ENCODE measurements at places on chromosomes 7 and 10.

- no peak for DNase-seq
Measured at GRCh38 chr7:29416276-29416937, 147.2 kb upstream of the PRR15 start.

GRCh38 chr7:140596519-140597427 lies 43.8 kb downstream of the DENND2A start:
- peak; percentile 74 for DNase-seq

DNA sequence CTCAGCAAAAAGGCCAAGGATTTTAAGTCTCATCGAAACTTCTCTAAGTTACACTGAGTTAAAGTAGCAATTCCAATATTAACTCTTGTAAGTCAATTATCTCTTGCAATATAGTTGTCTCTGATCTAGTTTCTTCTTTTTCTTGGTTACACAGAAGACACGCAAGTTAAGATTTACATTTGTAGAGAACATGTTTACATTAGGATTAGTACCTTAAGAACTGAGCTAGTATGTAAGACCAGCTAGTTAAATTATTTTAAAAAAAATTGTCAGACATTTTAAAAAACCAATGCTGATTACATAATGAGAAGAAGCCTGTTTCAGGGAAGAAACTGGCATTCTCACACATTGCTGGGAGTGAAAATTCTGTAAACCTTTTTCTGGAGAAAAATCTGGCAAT lies 31.4 kb downstream of the FRA10AC1 start:
- DNase-seq, result no peak

DNA sequence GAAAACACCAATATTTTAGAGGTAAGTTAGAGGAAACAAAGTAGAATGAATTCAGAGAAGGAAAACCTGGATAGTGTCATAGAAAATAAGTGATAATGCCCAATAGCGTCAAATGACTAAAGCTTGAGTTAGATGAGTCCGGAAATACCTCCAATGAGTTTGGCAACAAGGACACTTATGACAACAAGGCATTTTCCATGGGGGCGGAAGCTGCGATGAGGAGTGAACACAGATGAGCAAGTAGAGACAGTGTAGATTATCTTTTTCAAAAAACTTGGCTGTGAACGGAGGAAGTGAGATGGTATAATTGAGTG lies 383 bp upstream of the R3HCC1L start:
- DNase-seq, result no peak

DNA sequence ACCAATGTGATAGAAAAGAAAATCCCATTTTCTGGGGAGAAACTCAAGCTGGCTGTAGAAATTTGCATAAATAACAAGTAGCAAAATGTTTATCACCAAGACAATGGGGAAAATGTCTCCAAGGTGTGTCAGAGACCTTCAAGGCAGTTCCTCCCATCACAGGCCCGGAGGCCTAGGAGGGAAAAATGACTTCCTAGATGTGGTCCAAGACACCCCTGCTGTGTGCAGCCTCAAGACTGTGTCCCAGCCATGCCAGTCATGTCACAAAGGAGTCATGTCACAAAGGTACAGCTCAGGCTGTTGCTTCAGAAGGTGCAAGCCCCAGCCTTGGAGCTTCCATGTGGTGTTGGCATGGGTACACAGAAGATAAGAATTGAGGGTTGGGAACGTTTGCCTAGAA lies 33.7 kb upstream of the THSD7A start:
- DNase-seq, result no peak

DNA sequence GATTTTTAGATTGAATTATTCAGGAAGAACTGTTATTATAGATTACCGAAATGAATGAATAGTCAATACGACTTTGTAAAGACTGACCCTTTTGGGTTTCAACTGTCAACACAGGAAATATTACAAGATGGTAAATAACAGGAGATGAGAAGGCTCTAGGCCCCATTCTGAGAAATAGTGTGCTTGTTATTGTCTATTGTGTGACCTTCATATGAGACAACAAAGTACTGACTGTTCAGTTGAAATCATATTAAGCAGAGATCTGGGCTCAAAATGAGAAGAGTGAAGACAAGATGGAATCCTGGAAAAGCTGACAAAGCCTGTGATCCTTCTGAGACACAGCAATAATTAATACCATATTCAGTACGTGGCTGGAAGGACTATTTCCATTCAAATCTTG lies 503.8 kb downstream of the INHBA start:
- DNase-seq, result no peak

GRCh38 chr7:110921595-110922151 lies 169.3 kb upstream of the LRRN3 start:
- DNase-seq, result no peak

DNA sequence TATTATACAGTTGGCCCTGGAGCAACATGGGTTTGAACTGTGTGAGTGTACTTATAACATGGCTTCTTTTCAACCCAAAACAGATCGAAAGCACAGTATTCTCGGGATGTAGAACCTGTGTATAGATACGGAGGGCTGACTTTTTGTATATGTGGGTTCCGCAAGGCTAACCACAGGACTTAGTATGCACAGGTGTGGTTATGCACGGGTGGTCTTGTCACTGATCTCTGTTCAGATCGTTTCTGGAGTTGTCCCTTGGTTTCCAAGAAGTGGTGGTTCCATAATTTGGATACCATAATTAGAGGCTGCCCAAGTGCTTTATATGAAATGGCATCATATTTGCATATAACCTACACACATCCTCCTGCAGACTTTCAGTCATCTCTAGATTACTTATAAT lies 10.9 kb upstream of the BHLHA15 start:
- DNase-seq, result no peak

DNA sequence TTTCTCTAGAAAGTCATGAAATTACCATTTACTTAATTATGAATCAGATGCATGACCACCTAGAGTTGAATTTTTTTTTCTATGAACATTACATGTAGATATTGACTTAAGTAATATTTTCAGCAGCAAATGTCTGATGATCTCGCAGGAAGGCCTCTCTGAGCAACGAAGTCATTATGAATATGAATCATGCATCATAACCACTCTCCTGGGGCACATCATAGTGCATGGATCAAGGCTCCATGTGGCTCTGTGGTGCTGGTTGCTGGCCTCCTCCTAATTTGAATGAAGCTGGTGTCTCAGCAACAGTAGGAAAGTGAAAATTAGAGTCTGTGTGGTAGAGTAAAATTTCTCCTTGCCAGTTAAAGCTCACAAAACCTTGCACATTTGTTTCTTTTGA lies 121.4 kb upstream of the INHBA start:
- peak; percentile 76 for DNase-seq

- no peak for DNase-seq
Measured at GRCh38 chr10:110444004-110444337, 53.7 kb upstream of the DUSP5 start.

DNA sequence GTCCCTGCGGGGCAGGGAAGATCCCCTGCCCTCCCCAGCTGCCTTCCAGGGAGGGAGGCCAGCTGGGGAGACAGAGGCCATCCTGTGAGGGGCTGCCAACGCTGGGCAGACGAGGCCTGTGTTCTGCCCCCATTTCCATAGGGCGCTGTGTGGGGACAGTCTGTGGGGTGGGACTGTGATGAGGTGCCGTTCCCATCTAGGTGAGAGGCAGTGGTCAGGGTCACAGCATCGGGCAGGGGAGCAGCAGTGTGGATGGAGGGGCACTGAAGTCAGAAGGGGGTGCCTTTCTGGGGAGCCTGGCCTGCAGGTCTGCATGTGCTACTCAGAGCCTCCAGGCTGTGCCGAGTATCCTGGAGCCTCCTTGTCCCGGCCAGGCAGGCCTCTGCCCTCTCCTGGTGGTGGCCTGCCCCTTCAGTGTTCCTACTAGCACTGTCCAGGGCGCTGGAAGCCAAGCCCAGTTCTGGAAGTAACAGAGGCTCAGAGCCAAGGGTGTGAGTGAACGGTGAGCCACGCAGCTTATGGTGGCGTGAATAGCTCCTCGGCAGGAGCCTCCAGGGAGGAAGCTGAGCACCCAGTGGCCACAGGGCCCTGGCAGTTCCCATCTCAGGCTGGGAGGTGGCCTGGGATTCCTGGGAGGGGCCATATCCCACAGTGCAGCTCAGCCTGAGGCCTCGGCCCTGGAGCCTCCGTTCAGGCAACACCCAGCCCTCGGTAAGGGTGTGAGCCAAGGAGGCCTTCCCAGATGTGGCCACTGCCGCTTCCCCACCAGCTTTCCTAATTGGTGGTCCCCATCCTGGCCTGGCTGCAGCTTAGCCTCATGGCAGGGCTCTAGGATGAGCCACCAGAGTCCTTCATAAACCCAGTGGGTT lies 23.3 kb upstream of the CSGALNACT2 start:
- DNase-seq, result no peak

DNA sequence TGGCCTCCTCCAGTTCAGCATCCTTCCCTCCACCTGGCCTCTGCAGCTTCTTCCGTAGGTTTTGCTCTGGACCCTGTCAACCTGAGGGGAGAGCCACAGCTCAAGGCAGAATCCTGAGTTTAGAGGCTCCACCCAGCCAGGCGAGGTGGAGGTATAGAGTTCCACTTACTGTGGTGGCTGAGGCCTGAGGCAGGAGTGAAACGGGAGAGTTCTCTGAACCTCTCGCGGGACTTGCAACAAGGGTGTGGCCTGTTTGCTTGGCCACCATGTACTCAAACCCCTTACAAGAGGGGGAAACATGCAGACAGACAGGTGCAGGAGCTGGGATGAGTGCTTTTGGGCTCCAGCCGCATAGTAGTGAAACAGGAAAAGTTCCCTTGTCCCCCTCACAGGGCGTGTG lies 154.0 kb upstream of the C7orf33 start:
- DNase-seq, result no peak

DNA sequence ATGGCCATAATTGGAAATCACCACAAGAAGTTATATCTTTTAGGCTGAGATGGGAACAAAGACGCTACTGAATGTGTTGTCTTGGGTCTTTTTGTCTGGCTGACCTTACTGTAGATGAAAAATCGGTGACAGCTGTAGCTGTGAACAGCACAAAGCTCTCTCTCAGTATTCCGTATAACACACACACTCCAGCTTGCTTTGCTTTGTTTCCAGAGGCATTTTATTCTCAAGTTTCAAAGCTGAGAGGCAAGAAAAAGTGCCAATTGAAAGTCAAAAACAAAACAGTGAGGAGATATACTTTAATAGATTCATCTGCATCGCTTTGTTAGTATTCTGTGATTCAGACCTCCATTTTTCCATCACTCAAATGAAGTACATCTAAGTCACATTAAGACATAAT lies 39.6 kb upstream of the CABCOCO1 start:
- no peak for DNase-seq

GRCh38 chr10:88499569-88500470 lies 83.3 kb downstream of the RNLS start:
- DNase-seq, result peak; percentile 57

DNA sequence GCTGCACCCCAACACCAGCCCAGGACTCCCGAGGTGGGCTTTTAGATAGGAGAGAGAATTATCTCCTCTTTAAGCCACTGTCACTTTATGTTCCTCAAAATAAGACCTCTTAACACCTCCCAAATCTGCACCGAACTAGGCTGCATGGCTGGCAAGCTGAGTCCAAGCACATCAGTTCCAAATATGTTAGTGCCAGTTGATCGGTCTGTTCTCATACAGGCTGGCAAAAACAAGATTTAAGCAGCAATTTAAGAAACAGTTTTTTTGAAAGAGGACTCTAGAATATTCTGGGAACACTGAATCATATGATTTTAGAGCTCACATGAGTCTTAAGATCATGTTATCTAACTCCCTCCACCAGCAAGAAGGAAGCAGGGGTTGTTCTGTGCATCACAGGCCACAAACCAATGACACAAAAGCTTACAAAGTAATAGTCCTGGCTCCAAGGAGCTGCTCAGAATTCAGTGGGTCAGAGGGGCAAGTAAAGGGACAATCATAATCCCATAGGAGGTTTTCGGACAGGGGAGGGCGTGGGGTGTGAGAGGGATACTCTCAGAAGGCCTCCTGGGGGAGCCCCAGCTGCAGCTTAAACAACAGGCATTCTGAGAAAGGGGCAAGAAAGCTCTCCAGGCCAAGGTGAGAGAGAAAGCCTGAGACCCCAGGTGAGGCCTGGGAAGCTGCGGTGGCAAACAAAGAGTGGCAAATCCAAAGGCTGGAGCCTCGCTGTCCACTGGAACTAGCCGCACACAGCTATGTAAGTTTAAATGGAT lies 7.1 kb downstream of the COBL start:
- DNase-seq, result no peak

GRCh38 chr10:101894742-101895141 lies 51.1 kb upstream of the KCNIP2 start:
- no peak for DNase-seq

- DNase-seq, result peak; percentile 60
Measured at GRCh38 chr7:105389088-105389650, 448 bp upstream of the SRPK2 start.

GRCh38 chr10:22086730-22087401 lies 83.3 kb upstream of the DNAJC1 start:
- peak; percentile 49 for DNase-seq

- DNase-seq, result no peak
Measured at GRCh38 chr10:13327534-13327933, 20.6 kb downstream of the SEPHS1 start.

GRCh38 chr7:44858161-44858560 lies 10.3 kb upstream of the H2AZ2 start:
- no peak for DNase-seq

GRCh38 chr10:26573674-26574073 lies 123.8 kb upstream of the PDSS1 start:
- no peak for DNase-seq

DNA sequence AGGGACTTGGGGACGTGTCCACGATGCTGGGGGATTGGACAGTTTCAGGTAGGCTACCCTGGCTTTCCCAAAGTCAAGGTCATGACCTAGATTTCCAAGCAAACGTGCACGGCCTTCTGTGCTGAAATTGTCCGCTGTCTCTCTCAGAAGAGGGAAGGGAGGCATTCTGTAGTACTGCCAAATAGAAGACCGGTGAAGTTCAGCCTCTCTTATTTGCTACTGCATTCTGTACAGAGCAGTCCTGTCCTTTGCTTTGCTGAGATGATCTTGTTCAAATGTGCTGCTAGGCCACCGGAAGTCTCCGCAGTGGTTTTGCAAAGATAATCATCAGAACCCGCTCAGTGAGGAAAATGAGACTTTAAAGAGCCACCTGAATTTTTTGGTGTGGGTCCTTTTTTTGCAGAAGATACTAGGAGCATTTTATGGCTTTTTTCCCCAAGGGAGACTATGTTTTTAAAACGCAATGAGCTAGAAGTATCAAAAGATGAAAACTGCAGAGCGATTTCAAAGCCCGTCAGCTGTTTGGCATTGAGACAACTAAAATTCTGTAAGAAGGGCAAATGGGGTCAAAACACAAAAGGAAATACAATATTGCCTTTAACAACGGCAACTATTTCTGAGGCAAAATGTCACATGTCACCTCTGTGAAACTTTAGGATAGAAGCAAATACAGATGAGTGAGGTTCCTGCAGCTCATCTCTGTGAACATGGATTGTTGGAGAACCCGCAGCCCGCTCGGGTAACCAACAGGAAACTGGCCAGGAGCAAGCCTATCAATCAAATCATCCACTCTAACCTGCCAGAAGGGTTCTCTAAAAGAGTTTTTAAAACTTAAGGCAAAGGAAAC lies 1.3 kb upstream of the NMT2 start:
- no peak for DNase-seq

GRCh38 chr10:29850371-29850770 lies 209.0 kb downstream of the JCAD start:
- DNase-seq, result no peak

- DNase-seq, result peak; percentile 75
Measured at GRCh38 chr7:1646957-1647891, 22.9 kb upstream of the ELFN1 start.

All from fibroblast of upper back skin (primary cell).